Activated effector memory CD4-positive, alpha-beta T cell treated with anti-CD3 and anti-CD28 coated beads, Interleukin-2, amount 50 U/mL, for 16 hours (primary cell): ENCODE measurements at places on chromosomes 4 and X.
A peak's percentile ranks its signal among the peaks of the same experiment; 100 is the strongest.

GRCh38 chr4:101252721-101253120 is 94.6 kb downstream of the PPP3CA start:
- no peak for DNase-seq

DNA sequence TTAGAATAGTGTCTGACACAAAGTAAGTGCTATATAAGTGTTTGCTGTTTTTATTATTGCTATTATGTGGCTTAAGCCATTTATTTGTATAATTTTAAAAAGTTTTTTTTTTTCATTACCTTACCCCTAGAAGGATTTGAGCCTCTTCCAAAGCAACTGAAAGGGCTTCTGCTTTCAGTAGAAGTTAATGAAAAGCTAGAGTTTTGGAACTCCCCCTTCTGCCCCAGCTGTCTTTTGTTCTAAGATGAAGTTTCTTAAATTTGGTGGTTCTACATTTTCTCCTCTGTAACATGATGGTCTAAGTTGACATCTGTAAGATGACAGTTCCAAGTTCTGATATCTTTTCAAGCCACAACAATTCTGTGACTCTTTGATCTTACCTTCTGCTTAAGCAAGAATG is 30.3 kb downstream of the FHIP1A start:
- DNase-seq: no peak

- DNase-seq: no peak
These were observed 204.5 kb upstream of the PSAPL1 start for GRCh38 chr4:7638984-7639789.

DNA sequence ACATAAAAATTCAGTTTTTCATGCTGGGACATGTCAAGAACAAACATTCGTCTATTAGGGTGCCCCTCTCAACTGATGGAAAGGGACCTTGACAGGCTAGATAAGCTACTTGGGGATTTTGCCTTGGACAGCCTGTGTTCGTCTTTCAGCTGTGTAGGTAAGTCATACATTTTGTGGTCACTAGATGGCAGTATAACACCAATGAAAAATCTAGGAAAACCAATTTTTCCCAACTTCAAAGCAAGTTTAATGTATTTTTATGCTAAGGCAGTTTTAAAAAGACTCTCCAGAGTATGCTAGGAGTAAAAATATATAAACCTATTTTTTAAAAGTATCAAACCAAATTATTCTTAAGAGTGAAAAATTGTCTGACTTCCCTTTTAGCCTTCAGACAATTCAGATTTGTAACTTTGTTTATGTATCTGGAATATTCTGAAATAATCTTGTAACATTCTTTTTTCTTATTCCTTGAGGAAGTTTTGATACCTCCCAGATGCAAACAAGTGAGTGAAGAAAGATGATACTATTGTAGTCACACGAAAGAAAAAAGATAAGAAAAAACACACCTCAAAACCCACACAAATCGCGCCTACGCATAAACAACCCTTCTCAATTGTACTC is 158.3 kb downstream of the CPE start:
- DNase-seq: no peak

- no peak for DNase-seq
These were observed 137.4 kb upstream of the ARSJ start for GRCh38 chr4:114116861-114117260.

DNA sequence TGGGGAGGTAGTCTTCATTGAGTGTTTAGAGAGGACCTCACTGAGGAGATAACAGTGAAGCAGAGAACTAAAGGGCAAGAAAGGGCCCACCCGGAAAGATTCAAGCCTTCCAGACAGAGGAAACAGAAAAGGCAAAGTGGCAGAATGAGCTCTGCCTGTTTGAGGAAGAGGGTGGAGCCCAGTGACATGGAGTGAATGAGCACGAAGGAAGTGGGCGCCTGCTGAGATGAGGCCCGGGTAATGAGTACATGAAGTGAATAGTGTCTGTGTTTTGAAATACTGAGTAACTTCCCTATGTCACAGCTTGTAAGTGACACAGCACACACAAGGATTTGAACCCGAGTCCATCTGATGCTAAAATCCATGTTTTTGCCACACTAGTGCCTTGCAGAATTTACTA is 32.5 kb upstream of the TLR2 start:
- peak; percentile 76 for DNase-seq

- DNase-seq: no peak
These were observed 71.9 kb downstream of the LIMCH1 start for GRCh38 chr4:41609851-41610250.

DNA sequence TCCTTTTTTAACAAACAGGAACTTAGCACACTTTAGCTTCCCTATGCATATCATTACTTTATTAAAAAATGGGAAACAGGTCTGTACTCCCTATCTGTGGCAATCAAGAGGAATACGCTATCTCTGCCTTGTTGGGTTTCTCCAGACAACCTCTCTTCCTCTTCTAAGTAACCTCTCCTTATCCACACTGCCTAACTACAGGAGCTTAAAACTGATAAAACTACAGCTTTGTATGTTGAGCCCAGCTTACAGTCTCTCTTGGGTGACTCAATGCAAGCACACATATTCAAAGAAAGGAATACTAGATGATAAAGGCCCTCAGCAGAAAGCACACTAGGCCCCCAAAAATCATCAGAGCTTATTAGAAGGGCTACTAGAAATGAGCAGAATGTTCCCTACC is 8.9 kb downstream of the NUP62CL start:
- DNase-seq: no peak

- DNase-seq: peak; percentile 70
These were observed 16.1 kb upstream of the USO1 start for GRCh38 chr4:75708218-75708691.

DNA sequence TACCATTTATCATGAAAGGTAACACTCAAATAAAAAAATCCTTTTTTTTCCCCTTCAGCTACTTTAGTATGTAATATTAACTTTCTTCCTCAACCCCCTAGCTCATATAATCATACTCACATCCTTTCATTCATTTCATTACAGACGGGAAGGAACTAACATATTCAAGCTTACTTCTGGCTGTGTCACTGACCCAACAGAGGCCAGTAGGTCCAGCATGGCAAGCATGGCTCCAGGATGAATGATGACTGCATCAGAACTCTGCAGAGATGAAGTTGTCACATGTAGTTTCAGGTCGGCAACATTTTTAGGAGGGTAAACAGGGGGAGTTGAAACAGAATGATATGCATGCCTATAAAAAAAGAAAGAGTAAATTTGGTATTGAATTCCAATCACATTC is 163.4 kb downstream of the WDFY3 start:
- DNase-seq: no peak

DNA sequence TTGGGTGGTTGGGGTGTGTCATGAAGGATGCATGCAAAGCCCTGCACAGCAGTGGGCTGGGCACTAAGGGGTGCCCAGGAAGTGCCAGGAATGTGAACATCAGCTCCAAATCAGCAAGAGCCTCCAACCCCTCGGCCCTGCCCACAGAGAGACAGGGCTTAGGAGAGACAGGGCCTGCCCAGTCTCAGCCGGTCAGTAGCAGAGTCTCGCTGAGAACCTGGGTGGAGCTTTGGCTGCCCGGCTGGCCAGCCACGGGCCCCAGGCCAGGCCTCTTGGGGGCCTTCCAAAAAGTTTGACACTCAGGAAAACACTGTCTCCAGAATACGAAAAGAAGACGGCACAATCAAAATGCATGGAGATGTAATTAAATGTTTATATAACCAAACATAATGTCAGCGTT is 4.3 kb upstream of the MXD4 start:
- DNase-seq: no peak

GRCh38 chrX:17655211-17656034 is 81.9 kb upstream of the SCML1 start:
- DNase-seq: no peak

DNA sequence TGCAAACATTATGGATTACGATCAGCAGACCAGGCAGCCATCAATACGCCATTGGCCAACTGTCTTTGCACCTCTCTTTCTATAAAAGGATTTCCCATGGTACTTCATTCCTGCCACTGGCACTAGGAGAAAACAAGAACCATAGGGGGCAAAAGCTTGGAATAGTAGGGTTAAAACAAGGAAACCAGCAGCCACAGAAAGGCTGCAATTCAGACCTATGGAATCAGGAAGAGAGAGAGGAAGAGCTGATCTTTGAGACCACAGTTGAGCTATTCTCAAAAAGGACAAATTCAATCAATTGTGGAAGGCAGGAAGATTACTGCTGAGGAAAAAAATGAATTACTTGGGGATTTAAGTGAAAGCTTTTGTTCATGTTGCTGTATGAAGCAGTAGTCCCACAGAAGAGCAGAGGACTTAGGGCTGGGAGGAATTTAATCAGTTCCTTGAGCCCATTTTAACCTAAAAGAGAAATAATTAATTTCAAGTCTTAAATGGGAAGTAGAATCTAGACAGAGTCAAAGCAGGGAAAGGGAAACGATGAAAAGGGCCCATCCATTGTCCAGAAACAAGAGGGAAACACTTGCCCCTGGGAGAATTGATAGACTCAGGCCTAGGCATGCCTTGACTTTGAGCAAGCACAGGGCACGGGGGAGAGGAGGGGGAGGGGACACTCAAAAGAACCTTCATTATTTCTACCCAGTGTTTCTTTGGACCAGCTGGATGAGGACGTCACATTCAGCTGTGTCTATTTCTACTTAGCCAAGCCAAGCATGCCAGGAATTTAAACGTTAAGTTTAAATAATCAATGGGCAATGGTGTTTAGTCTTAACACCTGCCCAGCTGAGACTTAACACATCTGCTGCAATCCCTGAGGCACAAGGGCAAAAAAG is 50.7 kb downstream of the SCD5 start:
- DNase-seq: no peak
